Choroid plexus epithelial cell (primary cell): ENCODE measurements at places on chromosomes 1 and 21.
A peak's percentile ranks its signal among the peaks of the same experiment; 100 is the strongest.

DNA sequence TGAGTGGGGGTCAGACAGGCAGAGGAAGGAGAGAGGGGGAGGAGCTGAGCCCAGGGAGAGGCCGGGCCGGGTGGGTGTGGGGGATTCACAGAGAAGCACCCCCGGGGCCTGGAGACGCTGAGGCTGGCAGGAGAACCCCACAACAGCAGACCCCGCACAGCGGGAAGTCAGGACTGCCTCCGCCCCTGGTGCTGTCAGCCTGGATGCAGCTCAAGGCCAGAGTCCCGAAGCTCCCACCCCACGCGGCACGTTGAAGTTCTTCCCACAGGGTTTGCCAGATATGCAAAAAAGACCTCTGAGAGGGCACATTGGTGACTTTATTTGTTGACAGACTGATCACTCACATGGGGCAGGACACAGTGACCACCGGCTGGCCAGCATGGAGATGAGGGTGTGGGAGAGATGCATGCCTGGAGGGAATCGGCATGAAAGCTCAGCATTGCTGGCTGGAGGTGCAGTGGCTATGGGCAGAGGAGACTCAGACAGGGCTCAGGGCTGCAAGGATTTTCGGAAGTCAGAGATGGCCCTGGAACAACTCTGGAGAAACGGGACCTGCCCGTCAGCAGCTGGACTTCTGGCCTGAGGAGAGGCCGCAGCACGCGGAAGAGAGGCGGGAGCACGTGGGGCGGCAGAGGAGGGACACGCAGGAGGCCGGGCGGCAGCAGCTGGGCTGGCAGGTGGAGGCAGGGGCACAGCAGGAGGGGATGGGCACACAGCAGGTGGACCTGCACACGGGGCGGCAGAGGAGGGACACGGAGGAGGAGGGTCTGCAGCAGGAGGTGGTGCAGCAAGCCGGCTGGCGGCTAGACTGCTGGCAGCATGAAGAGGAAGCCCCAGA is 885 bp downstream of the KRTAP10-3 start:
- no peak for DNase-seq

DNA sequence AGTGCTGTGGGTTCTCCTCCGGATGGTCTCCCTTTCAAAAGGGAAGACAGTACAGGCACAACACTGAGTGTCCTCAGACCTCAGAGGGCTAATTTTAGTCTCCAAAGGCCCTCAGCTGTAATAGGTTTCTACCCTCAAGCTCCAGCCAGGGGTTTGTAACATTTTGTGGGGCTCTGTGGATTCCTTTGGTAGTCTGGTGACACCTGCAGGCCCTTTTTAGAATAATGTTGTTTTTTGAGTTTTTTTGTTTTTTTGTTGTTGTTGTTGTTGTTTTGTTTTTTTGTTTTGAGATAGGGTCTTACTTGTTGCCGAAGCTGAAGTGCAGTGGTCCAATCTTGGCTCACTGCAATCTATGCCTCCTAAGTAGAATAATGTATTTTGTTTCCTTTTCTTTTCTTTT is 15.0 kb upstream of the TMEM201 start:
- peak; percentile 51 for DNase-seq

- peak; percentile 86 for DNase-seq
Measured at GRCh38 chr1:21775985-21776562, 6.9 kb downstream of the USP48 start.

GRCh38 chr21:28516991-28517592 is 475.6 kb downstream of the LTN1 start:
- peak; percentile 58 for DNase-seq

DNA sequence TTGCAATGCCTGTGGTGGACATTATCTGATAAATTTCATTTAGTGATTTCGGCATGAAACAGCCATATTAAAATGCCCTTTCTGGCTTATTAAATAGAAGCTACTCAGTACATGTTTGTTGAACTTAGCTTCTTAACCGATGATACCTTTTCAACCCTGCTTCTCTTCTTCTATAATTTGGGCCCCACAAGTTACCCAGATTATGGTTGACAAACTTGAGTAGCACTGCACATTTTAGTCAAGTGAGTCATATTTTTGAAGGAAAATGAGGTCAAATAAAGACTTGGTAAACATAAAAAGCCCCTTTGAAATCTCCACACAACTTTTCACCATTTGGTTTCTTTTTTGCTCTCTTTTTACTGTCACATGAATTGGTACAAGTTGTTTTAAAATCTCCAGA is 33.8 kb downstream of the GIPC2 start:
- DNase-seq: peak; percentile 71

- no peak for DNase-seq
Measured at GRCh38 chr1:179806333-179806732, 63.2 kb downstream of the FAM163A start.

- peak; percentile 10 for DNase-seq
Measured at GRCh38 chr1:246482805-246483568, 24.1 kb downstream of the SMYD3 start.

DNA sequence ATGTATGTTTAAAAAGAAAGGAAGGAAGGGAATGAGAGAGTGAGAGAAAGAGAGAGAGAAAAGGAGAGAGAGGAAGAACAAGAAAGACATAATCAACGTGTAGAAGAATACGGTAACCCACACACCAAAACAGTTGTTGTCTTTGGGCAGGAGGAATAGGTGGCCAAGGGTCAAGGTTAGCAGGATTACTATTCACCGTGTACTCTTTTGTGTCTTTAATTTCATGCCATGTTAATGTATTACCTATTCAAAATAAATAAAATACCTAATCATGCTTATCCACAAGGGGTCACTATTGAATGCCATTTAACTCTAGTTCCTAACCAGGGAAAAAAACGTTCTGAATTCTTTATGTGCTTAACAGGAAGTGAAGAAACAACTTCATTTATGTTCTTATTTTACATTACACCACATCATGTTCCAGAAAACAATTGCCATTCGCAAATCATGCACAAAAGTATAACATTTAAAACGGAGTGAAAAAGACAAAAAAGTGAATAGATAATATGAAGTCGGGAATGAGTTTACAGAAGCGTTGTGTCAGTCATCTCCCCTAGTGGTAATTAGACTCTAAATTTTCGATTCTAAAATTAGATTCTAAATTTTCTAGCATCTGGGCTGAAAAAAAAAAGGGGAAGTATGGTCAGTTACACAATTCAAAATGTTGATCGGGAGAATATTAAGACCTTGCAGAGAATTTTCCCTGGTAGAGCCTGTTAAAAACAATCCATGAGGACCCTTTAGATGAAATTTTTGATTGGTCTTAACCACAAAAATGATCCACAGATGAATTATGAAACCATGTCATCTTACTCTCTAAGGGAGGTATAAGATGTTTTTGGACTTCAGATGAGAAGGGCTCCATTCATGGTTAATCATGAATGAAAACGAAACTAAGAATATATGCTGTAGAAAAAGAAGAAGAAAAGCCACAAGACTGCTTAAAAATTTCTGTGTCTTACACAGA is 700 bp upstream of the KMO start:
- peak; percentile 88 for DNase-seq

- peak; percentile 8 for DNase-seq
Measured at GRCh38 chr1:53902235-53903138, 8.5 kb downstream of the DIO1 start.

- no peak for DNase-seq
Measured at GRCh38 chr1:160755911-160756848, 17.1 kb downstream of the SLAMF7 start.

DNA sequence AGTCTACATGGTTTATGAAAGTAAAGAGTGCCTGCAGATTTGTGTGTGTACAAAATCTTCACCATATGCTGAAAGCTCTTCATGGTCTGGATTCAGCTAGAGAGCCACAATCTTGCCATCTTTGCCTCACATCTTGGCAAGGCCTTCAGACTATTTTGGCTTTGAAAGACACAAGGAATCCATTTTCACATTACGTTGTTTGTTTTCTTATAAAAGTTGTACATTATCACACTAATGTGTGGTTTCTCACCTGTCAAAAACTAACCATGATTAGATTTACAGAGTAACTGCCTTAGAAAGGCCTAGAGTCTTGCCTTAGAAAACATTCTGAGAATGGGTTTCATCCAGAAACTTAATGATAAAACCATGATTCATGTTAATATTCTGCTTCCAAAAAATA is 494.6 kb downstream of the NEGR1 start:
- no peak for DNase-seq

DNA sequence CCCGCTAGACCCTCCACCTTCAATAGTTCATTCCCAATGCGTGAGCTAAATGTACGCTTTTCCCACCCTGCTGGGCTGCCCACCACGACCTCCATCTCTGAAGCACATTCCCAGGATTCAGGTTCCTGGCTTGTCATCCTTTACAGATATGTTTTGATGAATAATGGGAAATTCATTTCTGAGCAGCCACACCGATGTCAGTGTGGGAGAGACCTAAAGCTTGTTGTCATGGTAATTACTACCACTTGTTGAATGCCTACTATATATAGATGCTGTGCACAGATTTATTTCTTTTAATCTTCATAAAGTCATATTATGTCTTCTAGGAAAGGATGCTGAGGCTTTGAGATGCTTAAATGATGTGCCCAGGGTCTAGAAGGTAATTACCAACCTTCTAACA is 8.0 kb downstream of the RCSD1 start:
- no peak for DNase-seq

DNA sequence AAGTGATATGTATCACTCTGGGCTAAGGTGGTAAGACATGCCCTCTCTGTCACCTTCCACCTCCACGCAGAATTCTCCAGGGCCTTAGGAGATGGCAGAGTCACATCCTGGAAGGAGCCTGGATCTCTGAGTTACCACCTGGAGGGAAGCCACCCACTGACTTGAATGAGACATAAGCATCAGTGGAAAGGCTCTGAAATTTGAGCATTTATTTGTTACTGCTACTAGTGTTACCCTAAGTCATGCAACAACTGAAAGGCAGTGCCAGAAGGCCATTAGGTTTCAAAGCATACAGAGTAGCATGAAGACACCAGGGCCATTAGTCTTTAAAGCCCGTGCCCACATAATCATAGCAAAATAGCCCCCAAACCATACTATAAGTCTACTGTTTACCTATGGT is 230.3 kb upstream of the IRF2BP2 start:
- no peak for DNase-seq

GRCh38 chr1:47569681-47570470 is 132.0 kb downstream of the FOXD2 start:
- peak; percentile 97 for DNase-seq

DNA sequence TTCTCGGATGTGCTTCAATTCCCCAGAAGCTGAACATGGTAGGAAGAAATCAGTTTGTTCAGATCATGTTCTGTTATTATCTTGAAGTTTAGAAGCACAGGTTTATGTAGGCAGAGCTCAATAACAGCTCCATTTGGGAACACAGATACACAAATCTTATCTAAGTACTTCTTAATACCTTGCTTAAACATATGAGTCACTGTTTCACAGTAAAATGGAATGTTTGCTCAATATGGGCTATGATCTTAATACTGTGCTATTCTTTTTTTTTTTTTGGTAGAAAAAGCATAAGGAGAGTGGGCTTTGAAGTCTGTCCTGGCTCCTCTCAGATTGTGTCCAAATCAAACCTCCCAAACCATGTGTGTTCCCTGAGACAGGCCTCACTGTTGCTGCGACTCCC is 13.4 kb downstream of the PROK1 start:
- peak; percentile 74 for DNase-seq

DNA sequence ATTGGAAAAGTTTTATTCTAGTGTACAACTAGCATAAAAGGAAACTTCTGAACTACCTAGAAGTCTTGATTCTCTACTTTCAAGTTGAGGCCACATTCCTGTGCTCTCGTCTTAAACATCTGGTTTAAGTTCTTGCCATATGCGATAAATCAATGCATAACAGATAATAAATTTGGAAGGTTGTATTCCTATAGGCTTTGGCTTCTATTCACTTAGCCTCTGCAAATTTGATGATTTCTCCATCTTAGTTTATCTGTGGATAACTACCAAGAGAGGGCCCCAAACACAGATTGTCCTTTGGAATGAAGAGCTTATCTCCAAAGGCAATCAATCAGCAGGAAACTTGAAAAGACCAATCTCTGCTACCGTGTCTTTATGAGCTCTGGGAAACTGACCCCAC is 11.7 kb upstream of the RNF2 start:
- no peak for DNase-seq

DNA sequence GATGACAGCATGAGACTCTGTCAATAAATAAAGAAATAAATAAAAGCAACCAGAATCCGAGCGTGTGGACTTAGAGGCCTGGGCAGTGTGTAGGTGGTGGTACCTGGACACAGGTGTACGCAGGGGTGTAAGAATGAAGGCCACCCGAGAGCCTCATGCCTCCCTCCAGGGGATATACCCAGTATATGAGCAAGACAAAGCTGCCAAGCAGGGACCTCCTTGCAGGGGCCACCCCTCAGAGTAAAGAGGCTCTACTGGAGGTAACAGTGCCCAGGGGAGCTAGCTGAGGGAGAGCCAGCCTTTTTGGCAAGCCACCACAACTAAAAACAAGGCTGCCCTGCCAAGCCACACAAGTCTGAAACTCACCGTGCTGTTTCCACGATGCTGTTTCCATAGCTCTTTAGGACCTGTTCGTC is 179.2 kb upstream of the RAB4A start:
- no peak for DNase-seq

DNA sequence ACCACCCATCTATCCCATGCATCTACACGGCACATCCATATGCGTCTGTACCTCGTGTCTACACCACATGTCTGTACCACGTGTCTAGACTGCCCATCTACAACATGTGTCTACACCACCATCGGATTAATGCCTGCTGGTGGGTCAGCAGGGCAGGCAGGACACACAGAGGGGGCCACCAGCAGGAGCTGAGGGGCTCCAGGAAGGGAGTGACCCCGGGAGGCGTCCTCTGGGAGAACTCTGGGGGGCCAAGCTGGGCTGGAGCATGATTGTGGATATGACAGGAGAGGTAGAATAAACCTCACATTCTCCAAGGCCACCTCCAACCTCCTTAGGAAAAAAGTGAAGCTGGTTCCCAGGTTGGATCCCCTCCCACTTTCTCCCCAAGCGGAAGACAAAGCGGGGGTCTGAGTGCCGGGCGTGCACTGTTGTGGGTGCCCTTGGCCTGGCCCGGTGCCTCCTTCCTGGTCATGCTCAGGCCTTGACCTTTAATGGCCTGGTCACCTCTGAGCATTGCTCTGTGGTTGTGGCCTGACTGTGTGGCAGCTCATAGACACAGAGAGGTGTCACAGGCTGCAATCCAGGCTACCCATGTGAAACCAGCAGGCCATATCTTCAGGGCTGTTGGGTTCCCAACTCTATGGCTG is 881 bp upstream of the ACTRT2 start:
- no peak for DNase-seq

DNA sequence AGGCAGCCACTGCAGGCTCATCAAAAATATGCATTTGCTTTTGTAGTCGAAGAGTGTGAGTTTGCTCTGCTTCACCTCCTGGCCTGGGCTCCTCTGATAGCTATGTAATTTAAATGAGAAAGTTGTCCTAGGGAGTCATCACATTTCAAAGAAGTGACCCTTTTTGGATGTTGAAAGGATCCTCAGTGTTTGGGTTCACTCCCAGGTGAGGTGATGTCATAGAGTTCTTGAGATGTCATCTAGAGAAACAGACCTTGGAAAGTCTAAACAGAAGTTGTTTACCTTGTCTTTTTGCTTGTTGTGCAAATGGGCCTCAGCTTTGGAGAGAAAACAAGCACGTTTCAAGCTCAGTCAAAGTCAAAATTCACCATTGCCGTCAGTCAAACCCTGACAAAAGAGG is 92.0 kb upstream of the BARHL2 start:
- no peak for DNase-seq

- DNase-seq: no peak
Measured at GRCh38 chr1:166490437-166490991, 323.7 kb upstream of the FAM78B start.

- no peak for DNase-seq
Measured at GRCh38 chr21:41745971-41746743, 20.7 kb downstream of the RIPK4 start.
